NCI-H446 (cell line): ENCODE measurements at places on chromosomes 5 and 9.

DNA sequence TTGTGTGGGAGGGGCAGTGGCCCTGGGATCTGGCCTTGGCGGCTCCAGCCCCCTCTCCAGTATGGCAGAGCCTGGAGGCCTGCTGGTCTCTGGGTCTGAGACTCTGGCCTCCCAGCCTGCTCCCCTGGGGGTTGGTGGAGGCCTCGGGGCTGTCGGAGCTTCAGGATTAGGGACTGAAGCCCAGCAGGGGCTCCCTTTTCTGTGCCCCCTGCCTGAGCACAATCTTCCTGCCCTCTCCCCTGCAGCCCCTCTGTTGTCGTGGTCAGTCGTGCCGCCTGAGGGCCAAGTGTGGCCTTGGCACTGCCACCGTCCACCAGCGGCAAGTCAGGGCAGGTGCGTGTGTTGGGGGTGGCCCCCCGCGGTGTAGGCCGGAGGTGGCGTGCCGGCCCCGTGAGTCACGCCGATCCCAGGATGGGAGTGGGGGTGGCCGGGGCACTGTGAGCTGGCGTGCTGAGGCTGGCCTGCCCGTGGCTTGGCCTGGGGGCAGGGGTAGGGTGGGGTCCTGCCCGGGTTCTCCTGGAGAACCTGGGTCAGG lies 53.6 kb downstream of the RXRA start:
- no peak for DNase-seq

DNA sequence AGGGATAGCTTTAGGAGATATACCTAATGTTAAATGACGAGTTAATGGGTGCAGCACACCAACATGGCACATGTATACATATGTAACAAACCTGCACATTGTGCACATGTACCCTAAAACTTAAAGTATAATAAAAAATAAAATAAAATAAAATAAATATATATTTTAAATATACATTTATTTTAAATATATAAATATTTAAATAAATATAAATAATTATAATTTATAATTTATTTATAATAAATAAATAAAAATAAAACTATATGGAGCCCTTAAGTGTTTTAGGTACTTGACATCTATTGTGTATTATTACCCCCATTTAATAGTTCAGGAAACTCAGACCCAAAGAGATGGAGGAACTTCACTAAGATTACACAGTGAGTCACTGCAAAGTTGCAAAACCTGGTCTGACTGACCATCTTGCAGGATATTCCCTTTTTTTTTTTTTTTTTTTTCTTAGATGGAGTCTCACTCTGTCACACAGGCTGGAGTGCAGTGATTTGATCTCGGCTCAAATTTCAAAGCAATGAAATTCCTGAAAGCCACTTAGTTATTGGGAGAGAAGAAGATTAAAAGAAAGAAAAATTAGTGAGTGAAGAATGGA lies 5.8 kb upstream of the C5orf52 start:
- no peak for DNase-seq

DNA sequence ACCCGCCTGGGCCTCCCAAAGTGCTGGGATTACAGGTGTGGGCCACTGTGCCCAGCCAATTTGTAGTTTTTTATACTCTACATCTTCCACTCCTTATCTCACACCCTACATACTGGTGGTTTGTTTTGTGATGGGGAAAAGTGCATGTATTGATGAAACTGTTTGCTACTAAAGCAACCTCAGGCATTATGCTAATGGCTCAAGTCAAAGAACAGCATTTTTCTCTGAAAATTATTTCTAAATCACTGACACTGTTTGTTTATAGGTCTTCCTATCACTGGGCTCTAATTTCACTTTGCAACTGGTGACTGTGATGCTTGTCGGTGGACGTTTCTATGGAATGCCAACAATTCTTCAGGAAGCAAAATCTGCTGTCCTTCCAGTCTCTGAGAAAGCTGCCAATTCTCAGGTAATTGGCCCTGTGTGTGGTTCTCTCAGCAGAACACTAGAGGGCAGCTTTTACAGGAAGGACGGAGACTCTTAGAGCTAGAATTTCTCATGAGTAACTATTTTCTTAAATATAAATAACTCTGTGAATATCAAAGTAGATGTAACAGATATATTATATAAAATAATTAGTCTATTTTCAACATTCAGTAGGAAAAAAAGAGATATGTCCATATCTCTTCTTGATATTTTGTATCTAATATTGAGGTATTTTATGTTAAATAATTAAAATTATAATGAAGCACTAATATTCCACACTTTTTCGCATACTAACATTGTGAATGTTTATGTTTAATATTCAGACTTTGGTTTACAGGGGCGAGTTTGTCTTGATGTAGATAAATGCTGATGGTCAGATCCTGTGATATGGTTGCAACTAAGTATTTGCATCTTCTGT lies 244.1 kb downstream of the ADGRV1 start:
- no peak for DNase-seq

GRCh38 chr5:135208555-135208902 lies 174.5 kb upstream of the PITX1 start:
- DNase-seq, result no peak

DNA sequence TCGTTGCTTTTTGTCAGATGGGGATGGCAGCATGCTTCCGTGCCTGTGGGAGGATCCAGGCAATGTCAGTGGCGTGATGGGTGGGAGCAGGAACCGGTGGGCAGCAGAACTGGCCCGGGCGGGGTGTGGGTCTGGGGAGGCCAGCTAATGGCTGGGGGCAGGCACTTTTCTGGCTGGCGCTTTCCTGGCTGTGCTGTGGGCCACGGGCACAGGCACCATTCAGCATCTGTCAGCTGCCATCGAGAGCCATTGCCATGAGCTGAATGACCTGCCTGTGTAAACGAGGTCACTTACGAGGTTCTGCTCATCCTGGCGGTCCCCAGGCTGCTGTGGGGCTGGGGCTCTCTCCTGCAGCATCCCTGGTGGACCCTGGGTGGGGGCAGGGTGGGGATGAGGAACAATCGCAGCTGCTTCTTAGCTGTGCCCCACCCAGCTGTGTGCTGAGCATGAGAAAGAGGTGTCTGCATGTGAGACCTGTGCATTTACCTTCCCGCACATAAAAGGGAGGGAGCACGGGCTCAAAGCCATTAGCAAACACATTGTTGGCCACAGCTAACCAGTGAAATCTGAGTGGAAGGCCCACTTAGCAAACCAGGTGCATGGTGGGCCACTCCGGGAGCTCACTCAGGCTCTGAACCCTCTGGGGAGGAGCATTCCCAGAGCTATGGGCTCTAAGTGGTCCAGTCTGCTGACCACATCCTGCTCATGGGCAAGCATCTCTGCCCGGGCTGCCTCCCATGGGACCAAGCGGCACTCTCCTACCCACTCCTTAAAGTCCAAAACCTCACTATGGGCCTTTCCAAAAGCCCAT lies 41.3 kb upstream of the OLFM1 start:
- no peak for DNase-seq
